ENCODE measurements at places on chromosomes 16 and 17.

DNA sequence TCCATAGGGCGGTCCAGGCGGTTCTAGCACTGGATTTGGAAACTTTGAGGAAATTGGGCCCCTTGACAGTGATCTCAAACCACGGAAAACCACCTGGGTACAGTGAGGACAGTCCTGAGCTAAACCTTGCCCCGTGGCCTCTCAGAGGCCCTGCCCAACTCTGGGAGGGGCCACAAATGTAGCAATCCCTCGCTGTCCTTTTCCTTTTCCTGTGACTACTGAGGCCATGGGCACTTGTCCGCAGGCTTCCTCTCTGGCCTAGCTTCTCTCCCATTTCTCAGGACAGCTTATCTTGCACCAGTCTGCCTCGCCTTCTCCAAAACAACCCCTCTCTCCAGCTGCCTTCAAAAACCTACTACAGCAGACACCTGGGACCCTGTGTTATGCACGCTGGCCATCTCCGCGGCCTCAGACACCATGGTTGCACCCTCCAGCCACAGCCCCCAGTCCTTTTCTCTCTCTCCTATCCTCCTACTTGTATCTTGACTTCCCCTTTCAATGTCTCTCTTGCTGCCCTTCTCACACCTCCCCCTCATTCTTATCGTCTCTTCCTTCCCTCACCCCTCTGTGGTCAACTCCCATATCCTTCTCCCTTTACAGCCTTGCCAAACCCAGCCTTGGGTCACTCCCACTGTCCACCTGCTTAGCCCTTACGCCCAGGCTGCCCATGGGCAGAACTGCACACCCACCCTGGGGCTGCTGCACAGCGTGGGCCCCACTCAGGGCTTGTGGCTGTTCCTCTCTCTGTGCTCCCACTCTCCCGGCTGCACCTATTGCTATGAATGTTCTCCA lies 7.6 kb downstream of the SCPEP1 start:
- no peak for DNase-seq

DNA sequence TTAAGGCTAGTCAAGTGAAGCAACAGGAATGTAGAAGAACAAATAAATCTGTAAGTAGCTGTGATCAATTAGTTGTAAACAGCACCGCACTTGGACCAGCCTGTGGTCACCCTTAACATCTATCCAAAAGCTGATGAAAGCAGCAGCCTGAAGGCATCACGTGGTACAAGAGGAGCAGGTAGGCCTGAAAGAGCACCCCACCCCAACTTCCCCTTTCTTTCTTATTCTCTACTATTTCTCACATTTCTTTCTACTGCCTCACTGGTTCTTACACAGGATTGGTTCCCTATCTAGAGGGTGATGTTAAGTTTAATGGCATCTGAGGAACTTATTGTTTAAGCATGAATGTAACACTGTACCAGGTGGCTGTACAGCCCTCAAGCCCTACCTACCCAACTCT lies 42.6 kb upstream of the CLEC18B start:
- no peak for DNase-seq

- DNase-seq, result no peak
Measured at GRCh38 chr16:78749745-78750268, 650.4 kb downstream of the WWOX start.

- no peak for DNase-seq
Measured at GRCh38 chr16:62545039-62545438, 508.8 kb upstream of the CDH8 start.

- no peak for DNase-seq
Measured at GRCh38 chr16:58037365-58038057, 12.0 kb downstream of the MMP15 start.

GRCh38 chr16:72024862-72025382 lies 16.4 kb downstream of the DHODH start:
- no peak for DNase-seq

DNA sequence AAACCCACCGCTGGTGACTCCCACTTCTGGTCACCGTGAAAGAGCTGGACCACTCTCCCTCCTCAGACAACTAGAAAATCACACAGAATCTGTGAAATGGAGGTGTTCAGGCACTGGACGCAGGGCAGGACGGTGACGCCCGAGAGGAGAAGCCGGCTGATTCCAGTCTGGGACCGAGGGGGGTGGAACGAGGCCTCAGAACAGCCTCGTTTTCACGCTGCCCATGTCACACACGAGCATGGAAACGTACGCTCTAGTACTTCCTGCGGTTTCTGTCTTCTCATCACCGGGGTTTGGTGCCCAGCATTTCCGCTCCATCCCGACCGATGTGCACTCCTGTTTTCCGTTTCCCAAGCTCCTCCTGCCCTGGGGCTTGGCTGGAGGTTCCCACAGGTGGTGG lies 101.8 kb upstream of the METRNL start:
- no peak for DNase-seq

DNA sequence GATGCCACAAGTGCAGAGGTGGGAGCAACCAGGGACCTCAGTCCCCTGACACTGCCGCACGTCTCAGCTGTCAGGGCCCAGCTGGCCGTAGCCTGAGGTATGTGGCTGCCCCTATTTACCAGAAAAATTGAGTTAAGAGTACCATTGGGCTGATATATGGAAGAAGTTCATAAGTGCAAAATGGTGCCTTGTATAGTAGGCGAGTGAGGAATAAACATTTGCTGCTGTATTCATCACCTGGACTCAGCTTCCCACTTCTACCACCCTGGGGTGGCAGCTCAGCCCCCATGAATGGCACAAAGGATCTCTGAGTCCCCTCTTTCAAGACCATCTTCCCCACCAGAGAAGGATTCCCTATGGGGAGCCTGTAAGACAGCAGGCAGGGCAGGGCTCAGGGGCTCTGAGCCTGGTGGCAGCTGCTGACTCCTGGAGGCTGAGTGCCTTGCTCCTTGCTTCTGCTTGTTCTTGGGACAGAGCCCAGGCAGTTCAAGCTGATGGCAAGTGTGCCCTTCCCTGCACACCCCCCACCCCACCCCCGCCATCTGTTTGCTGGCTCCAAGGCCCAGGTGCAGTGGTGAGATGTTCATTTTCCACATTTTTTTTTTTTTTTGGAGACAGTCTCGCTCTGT lies 29.0 kb downstream of the TRPV2 start:
- no peak for DNase-seq

GRCh38 chr17:78379131-78379491 lies 662 bp downstream of the PGS1 start:
- no peak for DNase-seq

DNA sequence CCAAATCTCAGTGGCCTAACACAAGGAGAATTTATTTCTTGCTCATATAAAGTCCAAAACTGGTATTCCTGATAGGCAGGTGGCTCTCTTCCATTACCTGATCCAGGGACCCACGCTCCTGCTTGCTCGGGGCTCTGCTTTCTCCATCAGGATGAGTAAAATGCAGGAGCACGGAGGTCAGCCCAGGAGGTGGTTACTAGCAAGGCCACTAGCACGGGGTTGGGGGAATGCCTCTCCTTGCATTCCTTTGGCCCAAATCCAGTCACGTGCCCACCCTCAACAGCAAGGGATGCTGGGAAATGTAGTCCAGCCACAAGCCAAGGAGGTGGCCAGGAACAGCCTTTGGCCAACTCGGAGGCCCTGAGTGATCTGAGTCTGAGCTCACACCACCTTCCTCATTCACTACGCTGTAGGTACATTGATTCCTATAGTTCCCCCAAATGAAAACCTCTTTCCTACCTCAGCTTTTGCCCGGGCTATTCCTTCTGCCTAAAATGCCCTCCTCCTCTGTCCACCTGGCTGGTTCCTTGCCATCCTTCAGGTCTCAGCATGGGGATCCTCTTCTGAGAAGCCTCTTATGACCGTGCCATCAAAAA lies 38.3 kb upstream of the HAPSTR1 start:
- no peak for DNase-seq

- DNase-seq, result no peak
Measured at GRCh38 chr16:88026964-88027938, 76.0 kb downstream of the BANP start.

GRCh38 chr16:66097751-66098150 lies 268.7 kb upstream of the CDH5 start:
- no peak for DNase-seq

DNA sequence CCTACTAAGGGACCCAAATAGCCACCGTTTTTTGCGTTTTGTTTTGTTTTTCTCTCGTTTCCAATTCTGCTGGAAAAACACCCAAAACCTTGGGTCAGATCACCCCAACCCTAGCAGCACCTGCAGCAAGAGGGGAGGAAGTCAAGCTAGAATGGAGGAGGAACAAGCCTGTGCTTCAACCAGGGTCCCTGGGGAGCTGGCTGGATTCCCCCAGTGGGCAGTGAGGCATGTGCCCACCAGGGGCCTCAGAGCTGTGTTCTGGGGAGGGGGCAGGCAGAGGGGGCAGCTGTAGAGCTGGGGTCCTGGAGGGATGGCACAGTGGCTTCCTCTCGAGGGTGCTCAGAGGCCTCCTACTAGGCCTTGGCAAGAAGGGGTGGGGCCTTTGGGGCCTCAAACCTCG lies 6.5 kb downstream of the CD79B start:
- DNase-seq, result no peak

- DNase-seq, result no peak
Measured at GRCh38 chr17:79914813-79915740, 75.8 kb upstream of the CBX4 start.

- peak; percentile 44 for DNase-seq
Measured at GRCh38 chr17:55356434-55357328, 65.0 kb downstream of the MMD start.

GRCh38 chr17:78449983-78450595 lies 71.6 kb downstream of the PGS1 start:
- no peak for DNase-seq

- no peak for DNase-seq
Measured at GRCh38 chr17:34265711-34266110, 4.3 kb upstream of the CCL7 start.

DNA sequence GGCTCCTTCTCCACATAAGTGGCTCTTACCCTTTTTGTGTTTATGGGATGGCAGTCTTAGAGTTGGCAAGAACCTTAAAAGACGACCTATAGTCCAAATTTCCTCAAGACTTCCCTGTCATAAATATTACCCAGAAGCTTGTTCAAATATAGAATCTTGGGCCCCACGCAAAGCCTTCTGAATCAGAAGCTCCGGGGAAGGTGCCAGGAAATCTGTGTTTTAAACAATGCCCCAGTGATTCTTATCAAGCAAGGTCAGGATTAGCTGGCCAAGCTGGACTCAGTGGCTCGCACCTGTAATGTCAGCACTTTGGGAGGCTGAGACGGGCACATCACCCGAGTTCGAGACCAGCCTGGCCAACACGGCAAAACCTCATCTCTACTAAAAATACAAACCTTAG lies 85.7 kb downstream of the TIMM22 start:
- DNase-seq, result no peak

- DNase-seq, result no peak
Measured at GRCh38 chr16:70437582-70438557, 1.0 kb downstream of the ST3GAL2 start.

DNA sequence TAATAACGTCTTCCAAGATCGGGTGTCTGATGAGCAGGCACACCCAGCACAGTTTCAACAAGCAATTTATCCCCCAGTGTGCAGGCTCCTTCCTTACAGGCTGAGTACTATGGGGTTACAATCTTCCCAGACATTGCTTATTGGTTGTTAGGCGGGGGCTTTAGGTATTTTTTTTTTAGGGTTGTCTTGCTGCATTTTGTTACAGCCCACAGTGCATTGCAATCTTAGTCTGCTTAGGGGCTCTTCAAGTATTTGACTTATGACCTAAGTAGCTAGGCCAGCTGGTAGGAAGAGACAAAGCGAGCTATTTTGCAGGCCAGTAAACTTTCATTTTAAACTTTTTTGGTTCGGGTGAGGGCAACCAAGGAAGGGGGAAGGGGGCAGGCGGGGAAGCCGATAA lies 5.8 kb downstream of the PLD6 start:
- DNase-seq, result no peak

DNA sequence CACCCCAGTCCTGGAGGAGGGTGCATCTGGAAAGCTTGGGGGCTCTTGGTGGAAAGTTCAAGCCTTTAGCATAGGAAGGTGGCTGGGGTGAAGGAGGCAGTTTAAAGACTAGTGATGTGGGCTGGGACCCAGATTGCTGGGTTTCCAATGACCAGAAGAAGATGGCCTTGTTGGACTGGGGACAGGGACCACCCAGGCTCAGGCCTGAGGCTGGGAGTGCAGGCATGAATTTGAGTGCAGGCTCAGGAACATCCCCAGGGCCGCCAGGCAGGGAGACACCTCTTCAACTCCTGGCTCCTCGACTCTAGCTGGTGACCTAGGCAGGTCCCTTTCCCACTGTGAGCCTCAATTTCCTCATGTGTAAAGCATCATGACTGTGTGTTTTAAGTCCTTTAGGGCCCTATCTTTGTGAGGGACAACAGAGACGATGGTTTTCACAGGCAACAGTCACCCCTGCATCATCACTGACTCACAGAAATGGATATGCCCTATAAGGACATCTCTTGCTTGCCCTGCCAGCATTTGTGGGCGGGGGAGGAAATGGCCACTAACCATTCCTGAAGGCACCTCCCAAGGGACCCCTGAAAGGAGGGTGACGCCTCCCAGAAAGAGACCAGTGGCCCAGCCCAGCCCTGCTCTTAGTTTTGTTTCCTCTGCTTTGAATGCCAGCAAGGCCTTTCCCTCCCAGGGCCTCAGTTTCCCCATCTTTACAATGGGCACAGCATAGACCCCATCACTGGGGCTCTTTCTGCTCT lies 11.1 kb downstream of the NLRC5 start:
- DNase-seq, result no peak

- DNase-seq, result no peak
Measured at GRCh38 chr16:13099822-13100221, 198.4 kb downstream of the SHISA9 start.

- DNase-seq, result no peak
Measured at GRCh38 chr17:3626831-3627768, 8.9 kb downstream of the SHPK start.

- no peak for DNase-seq
Measured at GRCh38 chr16:88881675-88882357, 15.4 kb upstream of the PABPN1L start.

DNA sequence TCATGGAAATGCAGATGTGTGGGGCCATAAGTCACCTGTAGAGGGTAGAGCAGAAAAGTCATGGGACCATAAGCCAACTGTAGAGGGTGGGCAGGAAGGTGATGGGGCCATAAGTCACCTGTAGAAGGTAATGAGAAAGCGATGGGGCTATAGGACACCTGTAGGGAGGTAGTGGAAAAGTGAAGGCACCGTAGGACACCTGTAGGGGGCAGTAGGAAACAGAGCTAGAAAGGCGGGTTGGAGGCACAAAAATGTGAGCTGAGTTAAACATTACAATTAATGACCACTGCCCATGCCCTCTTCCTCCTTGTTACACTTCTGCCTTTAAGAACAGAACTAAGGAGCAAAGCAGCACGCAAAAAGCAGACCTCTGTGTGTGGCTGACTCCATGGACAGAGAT lies 150.1 kb downstream of the SHISA6 start:
- DNase-seq, result no peak

DNA sequence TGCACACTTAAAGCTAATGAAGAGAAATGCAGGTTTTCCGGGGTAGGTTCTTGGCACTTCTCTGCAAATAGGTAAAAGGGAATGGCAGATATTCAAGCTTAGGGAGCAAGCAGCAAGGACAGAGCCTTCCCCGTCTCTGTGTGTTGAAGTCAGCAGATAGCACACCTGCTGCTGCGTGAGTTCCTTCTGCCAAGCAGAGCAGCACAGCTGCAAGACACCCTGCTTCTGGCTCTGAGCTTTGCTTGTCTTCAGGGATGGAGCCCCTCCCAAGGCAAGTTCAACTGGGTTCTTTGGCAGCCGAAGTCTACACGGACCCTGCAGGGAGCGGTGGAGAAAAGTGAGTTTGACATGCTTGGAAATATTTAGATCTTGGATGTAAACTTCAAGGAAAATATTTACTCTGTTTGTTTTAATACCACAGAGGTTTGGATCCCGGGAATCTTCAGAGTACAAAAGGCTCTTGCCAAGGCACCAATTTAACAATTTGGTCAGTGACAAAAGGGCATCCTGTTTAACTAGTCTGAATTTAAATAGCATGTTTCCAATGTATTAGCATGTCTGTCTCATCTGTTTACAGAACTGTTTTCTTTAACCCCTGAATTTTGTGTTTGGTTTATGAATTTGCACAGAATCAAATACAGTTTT lies 113.4 kb upstream of the KCNJ16 start:
- no peak for DNase-seq

Measured in hippocampal formation (tissue), 2 donors.